Upper lobe of left lung (tissue), 6 donors: ENCODE measurements at places on chromosomes 3 and 15. TPM values are rescaled to one million over a fixed set of nuclear protein-coding genes. Genes with fewer than 3 reads are reported as not detected.

GRCh38 chr15:68379058-68379758, 52.8 kb downstream of the ITGA11 start:
- H3K27me3 ChIP-seq, result no peaks in the 10 kb centered on the region
- no peaks in the 10 kb centered on the region for H3K4me1 ChIP-seq
- no peak overlapping the region for H3K4me3 ChIP-seq
- H3K27ac ChIP-seq, result no peak overlapping the region
- no peaks in the 10 kb centered on the region for H3K36me3 ChIP-seq

DNA sequence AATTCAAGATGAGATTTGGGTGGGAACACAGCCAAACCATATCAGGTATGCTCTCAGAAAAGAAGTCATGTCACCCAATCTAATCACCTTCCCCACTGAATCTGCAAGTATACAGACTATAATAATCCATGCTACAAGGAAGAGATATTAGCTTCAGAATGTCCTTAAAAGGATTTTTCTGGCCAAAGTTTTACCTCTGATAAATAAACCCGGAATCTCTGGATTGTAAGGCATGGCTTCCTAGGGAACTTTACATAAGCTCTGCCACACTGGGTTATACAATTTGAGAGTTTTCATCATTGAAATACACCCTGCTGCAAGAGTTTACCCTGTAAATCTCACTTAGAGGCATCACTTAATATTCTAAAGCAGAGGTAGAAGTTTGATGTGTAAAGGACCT, 330.5 kb upstream of the KCNMB2 start:
- H3K4me3 ChIP-seq, result no peak overlapping the region
- no peaks in the 10 kb centered on the region for H3K36me3 ChIP-seq
- no peak for DNase-seq
- H3K27me3 ChIP-seq, result no peaks in the 10 kb centered on the region
- no peaks in the 10 kb centered on the region for H3K4me1 ChIP-seq

Gene SH2D7
- total RNA-seq, result not detected

DNA sequence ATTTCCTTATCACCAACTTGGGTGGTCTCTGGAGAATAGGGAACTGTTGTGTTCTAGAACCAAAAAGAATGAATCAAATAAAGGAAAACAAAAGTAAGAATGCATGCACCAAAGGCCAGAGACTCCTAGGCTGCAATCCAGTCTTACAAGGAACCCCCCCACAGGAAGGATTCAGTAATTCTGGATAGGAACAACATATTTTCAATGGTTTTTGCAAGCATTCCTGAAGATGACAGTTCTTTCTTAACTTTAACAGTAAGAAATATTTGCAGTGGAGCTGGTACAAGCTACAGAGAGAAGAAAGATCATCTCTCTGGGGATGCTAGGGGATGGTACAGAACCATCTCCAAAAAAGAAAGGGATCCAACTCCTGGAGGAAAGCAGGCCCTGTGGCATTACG, 116.2 kb upstream of the CHRM5 start:
- no peak for DNase-seq
- no peaks in the 10 kb centered on the region for H3K4me1 ChIP-seq
- H3K27me3 ChIP-seq, result no peaks in the 10 kb centered on the region
- no peaks in the 10 kb centered on the region for H3K36me3 ChIP-seq

DNA sequence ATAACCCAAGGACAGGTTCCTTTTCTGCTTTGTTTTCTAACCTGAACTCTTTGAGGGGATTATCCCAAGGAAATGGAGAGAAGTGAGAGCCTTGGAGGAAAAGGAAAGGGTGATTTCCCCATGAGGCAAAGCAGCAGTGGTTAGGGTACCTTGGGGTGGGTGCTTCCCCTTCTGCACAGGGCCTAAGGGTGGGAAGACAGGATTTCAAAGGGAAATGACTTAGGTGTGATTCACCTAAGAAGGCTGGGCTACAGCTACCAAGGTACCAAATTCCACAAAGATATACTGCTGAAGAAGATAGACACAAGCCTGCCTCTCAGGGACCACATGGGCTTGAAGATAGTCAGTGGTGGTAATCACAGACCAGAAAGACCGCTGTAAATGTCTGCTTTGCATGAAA, 325.3 kb upstream of the DPH6 start:
- H3K27me3 ChIP-seq, result no peaks in the 10 kb centered on the region
- no peak for DNase-seq
- H3K4me3 ChIP-seq, result no peak overlapping the region
- H3K27ac ChIP-seq, result no peak overlapping the region

DNA sequence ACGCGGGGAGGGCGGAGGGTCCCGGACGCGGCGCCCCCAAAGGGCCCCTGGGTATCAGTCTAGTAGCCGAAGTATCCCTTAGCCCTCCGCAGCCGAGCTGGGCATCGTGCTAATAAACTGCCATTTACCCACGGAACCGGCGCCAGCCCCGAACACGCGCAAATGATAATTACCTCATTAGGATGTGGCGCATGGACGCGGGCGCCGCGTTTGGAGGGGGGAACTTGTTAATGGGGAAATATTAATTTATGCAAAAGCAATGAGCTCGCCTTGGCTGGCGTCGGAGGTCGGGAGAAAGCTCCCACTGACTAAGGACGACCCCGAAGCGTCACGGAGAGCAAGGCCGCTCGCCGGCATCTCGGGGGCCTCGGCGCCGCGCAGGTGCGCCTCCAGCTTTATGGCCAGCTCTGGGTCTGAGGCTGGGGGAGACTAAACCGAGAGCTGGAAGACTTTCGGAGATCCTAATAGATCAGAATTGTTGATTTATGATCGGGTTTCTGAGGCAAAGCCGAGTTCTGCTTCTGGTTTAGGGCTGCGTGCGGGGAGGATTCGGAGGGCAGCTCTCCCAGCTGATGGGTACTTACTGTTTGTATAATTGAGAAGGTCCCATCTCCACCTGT, 474 bp upstream of the FEZF2 start:
- H3K36me3 ChIP-seq, result no peaks in the 10 kb centered on the region
- H3K4me1 ChIP-seq, result peaks cover 25% of the 10 kb centered on the region
- H3K27me3 ChIP-seq, result peaks cover 94% of the 10 kb centered on the region
- peak; percentile 68 for DNase-seq
- peak overlapping the region; percentile 37 for H3K4me3 ChIP-seq

Gene GXYLT2
- total RNA-seq, result 3.3 TPM
